ENCODE measurements at places on chromosomes 12 and 14. TPM values are rescaled to one million over a fixed set of nuclear protein-coding genes. Genes with fewer than 3 reads are reported as not detected.

Gene ADCK1
- total RNA-seq = 9.4 TPM

Gene C12orf54
- not detected for total RNA-seq

DNA sequence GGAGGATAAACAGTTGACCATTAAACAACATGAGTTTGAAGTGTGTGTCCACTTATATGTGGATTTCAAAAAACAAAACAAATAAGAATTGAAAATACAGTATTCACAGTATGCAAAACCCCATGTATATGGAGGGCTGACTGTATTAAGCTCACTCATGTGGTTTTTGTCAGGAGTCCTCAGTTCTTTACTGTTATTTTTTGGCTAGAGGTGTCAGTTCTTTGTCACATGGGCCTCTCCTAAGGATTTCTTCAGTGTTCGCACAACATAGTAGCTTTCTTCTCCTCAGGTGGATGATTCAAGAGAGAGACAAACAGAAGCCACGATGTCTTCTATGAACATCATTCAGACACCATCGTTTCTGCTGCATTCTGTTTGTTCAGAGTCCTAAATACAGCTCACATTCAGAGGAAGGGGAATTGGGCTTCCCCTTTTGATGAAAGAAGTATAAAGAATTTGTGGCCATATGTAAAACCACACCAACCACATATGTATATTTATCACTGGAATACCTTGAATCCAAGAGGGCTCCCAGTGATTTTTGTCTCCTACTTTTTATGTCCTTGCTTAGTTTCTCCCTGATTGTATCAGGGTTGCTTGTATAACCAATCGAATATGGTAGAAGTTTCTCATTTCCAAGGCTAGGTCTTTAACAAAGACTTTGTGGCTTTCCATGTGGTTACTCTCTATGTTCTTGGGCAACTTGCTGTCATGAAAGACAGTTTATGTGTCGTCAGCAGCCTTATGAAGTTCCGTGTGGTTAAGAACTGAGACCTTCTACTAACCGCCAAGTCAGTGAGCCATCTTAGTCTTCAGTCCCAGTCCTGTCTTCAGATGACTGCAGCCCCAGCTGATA is 18.9 kb downstream of the MNAT1 start:
- no peaks in the 10 kb centered on the region for H3K4me1 ChIP-seq
- no peak for DNase-seq
- no peaks in the 10 kb centered on the region for H3K27me3 ChIP-seq

Gene KCNA5
- total RNA-seq = 2.2 TPM

DNA sequence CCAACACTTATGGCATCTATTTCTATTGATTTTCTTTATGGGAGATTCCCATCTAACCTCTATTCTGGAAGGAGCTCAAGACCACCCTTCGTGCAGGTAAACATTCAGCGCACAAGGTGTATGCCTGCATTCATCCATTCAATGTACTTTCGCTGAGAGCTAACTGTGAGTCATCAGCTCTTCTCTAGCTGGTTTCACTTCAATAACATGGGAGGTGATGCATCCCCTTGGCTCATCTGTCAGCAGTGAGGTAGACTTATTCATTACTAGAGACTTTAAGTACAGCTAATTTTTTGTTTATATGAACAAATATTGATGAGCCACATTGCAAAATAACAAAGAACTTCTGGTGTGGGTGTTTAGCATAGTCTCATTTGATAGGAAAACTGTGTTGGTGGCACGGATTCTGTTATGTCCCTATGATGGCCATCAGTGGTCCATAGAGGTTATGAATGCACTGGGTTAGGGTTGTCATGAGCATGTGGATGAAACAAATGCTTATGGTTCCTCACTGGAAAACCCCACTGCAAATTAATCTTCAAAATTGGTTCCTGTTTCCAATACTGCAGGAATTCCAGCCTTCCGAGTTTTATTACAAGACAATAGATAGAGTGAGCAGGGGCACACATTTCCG is 1151.0 kb downstream of the BCL11B start:
- no peak overlapping the region for H3K4me3 ChIP-seq
- no peak for DNase-seq
- no peaks in the 10 kb centered on the region for H3K36me3 ChIP-seq
- H3K27me3 ChIP-seq = no peaks in the 10 kb centered on the region
- H3K4me1 ChIP-seq = no peaks in the 10 kb centered on the region

Data from tibial nerve (tissue), 4 donors.